CD4-positive, alpha-beta T cell treated with Interleukin-15 for 1 hour (primary cell): ENCODE measurements at places on chromosomes 13 and 19.

DNA sequence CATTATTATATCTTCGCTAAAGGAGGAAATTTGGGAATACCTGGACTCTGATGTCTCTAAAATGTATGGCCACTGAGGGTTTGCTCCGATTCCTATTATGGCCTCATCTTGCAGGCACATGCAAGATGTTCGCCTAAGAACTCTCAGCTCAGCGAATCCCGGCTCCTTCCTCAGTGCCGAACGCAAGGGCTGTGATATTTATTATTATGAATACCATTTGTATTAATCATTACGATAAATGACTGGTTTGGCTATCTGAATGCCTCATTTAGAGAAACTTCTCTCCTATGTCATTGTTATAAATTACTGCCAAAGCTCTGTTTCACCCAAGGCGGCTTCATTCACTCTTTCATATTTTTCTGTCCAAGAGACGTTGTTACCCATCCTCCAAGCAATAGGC, 369.7 kb upstream of the TSHZ3 start:
- DNase-seq, result no peak

DNA sequence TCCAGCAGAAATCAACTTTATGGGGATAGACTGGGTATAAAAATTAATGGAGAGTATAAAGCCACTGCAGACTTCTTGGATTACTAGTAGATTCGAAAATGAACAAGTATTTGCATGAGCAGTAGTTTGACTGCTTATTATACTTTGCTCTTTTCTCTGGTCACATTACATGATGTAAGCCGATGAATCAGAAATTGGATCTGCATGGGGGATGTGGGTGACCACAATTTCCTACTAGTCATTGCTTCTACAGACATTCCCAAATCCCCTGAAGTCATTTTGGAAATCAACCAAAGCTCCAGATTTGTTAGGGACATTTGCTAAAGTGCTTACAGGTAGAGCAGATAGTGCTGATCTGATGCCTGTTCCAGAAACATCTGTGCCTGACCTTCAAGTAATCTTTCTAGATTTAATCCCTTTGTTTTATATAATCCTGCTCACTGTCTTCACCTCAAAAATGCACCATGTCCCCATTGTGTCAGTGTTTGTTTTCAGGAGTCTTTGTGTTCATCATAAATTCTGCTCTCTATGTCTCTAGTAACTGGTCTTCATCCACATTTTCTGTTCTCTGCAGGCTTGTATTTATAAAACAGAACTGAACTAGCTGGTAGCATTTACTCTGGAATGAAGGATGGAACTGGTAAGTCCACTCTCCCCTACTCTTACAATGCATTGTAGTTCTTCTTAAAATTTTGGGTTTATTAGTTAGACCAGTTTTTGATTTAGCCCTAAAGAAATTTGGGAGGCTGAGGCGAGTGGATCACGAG, 201.5 kb upstream of the CSNK1A1L start:
- DNase-seq, result no peak

DNA sequence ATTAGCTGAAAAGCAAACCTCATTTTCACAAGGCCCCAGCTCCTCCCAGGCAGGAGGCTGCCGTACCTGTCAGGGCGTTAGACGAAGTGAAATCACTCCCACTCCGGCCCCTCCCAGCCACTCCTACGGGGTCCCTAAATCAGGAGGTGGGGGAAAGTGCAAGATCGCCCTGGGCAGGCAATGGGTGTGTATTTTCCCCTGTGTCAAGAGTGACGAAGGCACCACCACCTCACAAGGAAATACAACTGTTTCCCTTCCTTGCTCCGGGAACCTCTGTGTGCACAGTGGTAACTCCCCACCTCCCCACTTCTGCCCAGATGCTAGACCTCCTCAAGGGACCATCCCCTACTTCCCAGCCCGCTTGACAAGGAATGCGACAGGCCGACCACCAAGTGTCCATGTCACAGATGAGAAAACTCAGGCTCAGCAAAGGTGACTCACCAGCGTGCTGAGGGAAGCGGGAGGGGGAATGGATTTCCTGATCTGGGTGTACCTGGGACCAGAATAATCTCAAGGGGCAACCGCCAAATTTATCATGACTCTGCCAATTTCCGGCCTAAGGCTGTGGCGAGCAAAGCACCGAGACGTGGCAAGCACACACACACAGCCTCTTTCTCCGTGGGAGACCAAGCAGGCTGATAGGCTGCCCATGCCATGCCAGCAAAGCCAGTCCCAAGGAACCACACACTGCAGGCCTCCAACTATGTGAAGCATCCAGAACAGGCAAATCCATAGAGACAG, 7.3 kb downstream of the PPP6R1 start:
- DNase-seq, result peak; percentile 40

DNA sequence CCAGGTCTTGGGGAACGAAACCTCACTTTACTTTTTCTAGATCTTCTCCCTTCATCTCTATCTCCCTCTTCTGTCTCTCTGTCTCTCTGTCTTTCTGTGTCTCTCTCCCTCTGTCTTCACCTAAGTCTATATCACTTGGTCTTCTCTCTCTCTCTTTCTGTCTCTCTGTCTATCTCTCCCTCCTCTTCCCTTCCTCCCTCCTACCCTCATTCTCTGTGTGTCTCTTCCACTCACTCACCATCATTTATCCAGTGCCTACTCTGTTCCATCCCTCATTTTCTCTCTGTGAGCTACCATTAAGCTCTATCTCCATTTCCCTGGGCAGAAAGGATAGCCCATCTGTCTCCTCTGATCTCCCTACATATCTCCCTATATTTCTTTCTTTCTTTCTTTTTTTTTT, 32.2 kb upstream of the FBL start:
- no peak for DNase-seq

DNA sequence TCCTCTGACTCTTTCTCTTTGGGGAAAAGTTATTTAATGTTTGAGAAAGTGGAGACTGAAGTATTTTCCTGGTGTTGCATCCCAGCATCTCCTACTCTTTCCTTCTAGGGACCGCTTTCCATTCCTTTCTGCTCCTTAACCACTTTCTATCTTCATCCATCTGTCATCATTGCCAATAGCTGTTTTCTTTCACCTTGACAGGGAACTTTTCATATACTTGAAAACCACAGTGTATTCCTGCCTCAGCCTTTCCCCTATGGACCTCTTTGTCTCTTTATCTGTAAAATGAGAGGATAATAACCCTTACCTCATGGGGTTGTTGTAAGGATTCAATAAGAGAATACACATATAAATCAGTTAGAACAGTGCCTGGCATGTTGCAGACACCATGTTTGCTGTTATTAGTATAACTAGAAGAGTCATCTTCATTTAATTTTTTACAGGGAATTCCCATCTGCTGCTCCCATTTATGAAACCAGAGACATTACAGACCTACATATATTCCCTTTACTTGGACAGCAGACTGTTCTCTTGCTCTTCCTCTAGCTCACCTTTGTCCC, 31.8 kb downstream of the LCP1 start:
- no peak for DNase-seq

- DNase-seq, result no peak
These were observed 7.1 kb upstream of the S1PR2 start for GRCh38 chr19:10238172-10238783.

DNA sequence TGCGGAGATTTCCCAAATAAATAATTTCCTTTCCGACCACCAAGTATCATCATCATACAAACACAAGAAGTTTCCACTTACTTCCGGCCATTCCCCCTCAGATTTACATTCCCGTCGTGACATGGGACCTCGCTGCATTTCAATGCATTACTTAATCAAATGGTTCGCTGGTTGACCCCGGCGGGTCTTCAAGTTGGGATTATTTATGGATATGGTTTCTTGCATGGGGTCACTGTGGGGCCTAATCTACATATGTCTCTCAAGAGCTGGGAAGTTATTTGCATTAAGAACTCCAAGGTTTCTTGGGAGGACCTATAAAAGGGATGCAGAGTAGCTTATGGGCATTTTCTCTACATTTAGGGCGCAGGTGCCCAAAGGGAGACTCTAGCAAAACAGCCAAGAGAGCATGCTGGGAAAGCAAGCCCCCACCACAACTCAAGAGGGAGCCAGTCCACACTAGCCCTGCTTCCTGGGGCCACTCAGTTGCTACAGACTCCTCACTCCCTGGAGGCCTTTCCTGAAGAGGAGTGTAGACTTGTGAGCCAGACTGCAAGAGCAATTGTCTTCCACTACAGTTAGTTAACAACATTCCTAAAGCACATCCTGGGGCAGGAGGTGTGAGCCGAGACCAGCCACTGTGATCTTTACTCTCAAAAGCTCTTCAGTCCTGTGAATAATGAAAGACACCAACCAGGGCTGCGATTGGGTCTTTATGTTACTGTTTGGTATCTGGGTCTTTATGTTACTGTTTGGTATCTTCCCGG, 125.3 kb downstream of the KATNAL1 start:
- no peak for DNase-seq

GRCh38 chr13:94329754-94330551, 149.5 kb downstream of the DCT start:
- no peak for DNase-seq

- no peak for DNase-seq
These were observed 906.3 kb downstream of the PCDH9 start for GRCh38 chr13:66323745-66324347.

DNA sequence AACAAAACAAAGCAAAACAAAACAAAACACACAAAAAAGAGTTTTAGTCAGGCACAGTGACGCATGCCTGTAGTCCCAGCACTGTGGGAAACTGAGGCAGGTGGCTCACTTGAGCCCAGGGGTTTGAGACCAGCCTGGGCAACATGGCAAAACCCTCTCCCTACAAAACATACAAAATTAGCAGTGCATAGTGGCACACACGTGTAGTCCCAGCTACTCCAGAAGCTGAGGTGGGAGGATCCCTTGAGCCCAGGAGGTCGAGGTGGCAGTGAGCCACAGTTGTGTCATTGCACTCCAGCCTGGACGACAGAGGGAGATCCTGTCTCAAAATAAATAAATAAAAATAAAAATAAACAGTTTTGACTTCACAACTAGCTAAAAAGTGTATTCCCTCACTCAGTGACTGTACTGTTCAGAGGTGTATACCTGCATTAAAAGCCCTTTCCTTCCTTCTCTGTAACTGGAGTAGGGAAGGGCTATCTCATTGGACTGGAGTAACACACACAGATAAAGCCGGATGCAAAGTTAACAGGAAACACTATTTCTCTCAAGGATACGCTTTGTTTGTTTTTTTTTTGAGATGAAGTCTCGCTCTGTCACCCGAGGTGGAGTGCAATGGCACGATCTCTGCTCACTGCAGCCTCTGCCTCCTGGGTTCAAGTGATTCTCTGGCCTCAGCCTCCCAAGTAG, 3.7 kb upstream of the BAX start:
- no peak for DNase-seq
